Panc1 (cell line): ENCODE measurements at places on chromosomes 6 and 20. TPM values are rescaled to one million over a fixed set of nuclear protein-coding genes. Genes with fewer than 3 reads are reported as not detected.

GRCh38 chr6:157542414-157543160, 161.6 kb downstream of the ZDHHC14 start:
- H3K27ac ChIP-seq, result no peak overlapping the region
- H3K4me1 ChIP-seq, result peaks cover 3% of the 10 kb centered on the region; the same call in 1 of the 2 replicates
- H3K4me3 ChIP-seq, result no peak overlapping the region

GRCh38 chr6:16633961-16634360, 127.3 kb downstream of the ATXN1 start:
- H3K4me1 ChIP-seq, result peaks cover 9% of the 10 kb centered on the region
- no peak for DNase-seq
- no peaks in the 10 kb centered on the region for H3K36me3 ChIP-seq
- no peak overlapping the region for H3K27ac ChIP-seq
- H3K27me3 ChIP-seq, result no peaks in the 10 kb centered on the region

The STX11 gene
- total RNA-seq, result 3.2 TPM

The PRND gene
- total RNA-seq, result not detected

- no peak for DNase-seq
- H3K4me1 ChIP-seq, result no peaks in the 10 kb centered on the region
- no peaks in the 10 kb centered on the region for H3K36me3 ChIP-seq
- no peak overlapping the region for H3K27ac ChIP-seq
- H3K4me3 ChIP-seq, result no peak overlapping the region
These were observed 156.9 kb upstream of the ZFP64 start for GRCh38 chr20:52348434-52348833.

The AGPAT4 gene
- total RNA-seq, result 12.9 TPM
